Kidney (tissue), 22 donors: ENCODE measurements at places on chromosomes 7 and 10. TPM values are rescaled to one million over a fixed set of nuclear protein-coding genes. Genes with fewer than 3 reads are reported as not detected.

DNA sequence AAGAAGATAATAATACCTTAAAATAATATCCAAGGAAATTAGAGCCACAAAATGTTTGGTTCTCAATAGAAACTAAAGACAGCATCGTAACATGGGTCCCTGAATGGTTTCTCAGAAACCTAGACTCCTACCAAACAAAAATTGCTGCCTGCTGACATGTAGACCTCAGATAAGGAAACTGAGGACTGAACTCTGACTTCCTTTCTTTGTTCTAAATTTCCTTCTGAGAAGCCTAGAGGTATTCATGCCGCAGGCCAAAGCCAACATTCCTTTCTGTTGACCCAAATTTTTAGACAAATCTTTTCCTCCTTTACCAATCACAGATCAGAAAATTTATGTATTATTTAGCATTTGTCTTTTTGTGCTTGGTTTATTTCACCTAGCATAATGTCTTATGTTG, 816.7 kb upstream of the PHF14 start:
- H3K27ac ChIP-seq = no peak overlapping the region
- H3K4me1 ChIP-seq = no peaks in the 10 kb centered on the region
- no peak overlapping the region for H3K4me3 ChIP-seq
- H3K27me3 ChIP-seq = no peaks in the 10 kb centered on the region
- H3K36me3 ChIP-seq = no peaks in the 10 kb centered on the region

Gene GIMAP1
- 10.2 TPM for total RNA-seq

DNA sequence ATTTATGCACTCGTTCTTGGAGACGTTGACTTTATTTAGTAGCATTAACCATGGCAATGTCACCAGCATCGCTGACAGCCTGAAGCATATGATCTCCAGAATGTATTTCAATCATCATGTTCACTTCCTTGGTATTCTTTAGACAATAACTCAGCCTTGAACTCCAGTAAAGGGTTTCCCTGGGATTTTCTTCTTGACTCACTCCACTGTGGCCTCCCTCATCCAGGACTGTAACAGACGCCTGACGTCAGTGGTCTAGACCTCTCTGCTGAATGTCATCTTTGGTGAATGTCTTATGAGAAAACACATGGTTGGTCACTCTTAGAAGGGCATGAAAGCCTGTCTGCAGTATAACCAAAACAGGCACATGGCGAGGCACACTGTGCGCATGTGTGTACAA, 64.4 kb downstream of the EGFR start:
- no peaks in the 10 kb centered on the region for H3K36me3 ChIP-seq
- DNase-seq = no peak
- no peak overlapping the region for H3K4me3 ChIP-seq
- H3K27me3 ChIP-seq = no peaks in the 10 kb centered on the region
- no peak overlapping the region for H3K27ac ChIP-seq

Gene ZNF736
- 24.5 TPM for total RNA-seq

Gene LIPM
- total RNA-seq = not detected

- no peak overlapping the region for H3K4me3 ChIP-seq
- H3K27ac ChIP-seq = no peak overlapping the region
- no peaks in the 10 kb centered on the region for H3K27me3 ChIP-seq
These were observed 25.0 kb upstream of the TAX1BP1 start for GRCh38 chr7:27714831-27715444.

- no peak overlapping the region for H3K27ac ChIP-seq
- H3K4me1 ChIP-seq = no peaks in the 10 kb centered on the region
- no peaks in the 10 kb centered on the region for H3K36me3 ChIP-seq
- H3K27me3 ChIP-seq = no peaks in the 10 kb centered on the region
- no peak overlapping the region for H3K4me3 ChIP-seq
These were observed 57.2 kb downstream of the MAD1L1 start for GRCh38 chr7:2175514-2175913.
